ENCODE measurements at places on chromosomes 2 and 18.
A peak's percentile ranks its signal among the peaks of the same experiment; 100 is the strongest.

- DNase-seq, result no peak
Observed at GRCh38 chr2:20986024-20986939, 57.6 kb downstream of the APOB start.

DNA sequence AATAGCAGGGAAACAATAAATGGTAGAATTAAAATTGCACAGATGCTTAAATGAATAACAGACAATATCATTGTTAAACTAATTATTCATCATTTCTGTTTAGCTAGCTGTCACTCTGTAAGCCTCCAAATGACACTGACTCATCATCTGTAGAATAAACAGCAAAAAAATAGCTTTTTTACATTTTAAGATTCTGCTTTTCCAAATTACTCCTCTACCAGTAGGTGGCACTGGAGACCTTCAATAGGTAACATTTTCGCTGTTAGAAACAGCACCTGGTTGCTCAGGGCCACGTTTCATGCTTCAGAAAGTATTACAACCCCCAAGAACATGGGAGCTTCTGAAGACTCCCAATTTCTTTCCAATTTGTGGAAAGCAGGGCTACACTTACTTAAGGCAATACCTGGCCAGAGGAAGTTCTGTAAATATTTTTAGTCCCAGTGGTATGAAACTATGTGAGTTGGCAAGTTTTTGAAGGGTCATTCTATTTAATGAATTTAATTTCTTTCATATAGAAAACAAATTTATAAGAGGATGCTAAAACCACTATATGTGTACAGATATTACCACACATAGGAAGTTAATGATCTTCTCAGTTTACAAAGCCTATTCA lies 45.4 kb downstream of the TTN start:
- peak; percentile 67 for DNase-seq

- peak; percentile 9 for DNase-seq
Observed at GRCh38 chr2:85017411-85018048, 46.6 kb downstream of the KCMF1 start.

DNA sequence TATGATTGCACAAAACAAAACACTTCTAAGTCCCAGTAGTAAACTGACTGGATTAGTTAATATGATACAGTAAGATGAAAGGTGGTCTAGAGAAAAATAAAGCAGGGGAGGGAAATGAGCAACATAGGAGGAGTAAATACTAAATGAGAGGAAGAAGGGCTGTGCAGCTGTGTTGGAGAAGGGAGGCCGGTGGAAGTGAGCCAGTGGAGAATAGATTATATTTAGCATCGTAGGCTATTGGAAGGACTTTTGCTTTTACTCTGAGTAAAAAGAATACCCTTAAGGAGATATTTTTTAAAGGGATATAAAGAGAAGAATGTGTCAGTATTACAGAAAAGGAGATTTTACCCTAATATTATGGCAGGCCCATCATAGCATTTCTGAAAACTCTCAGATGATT lies 12.7 kb downstream of the WDR75 start:
- no peak for DNase-seq

- DNase-seq, result no peak
Observed at GRCh38 chr2:85276571-85277118, 51.1 kb downstream of the TGOLN2 start.

DNA sequence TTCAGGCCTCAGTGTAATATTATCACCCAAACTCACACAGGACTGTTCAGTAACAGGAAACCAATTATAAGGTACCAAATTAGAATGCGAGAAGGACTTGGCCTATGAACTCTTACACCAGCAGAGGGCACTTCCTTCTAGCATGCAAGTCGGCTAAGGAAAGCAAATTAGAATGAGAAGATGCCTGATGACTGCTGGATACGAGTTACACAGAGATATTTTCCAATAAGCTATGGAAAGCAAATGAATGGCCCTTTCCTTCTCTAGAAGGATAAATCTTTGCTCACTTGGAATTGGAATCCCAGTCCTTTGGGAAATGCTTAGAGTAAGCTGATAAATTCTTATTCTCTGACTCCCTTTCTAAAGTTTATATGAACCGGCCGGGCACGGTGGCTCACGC lies 109.8 kb downstream of the AP1S3 start:
- peak; percentile 81 for DNase-seq

- DNase-seq, result no peak
Observed at GRCh38 chr2:85799215-85799956, 45.6 kb downstream of the ATOH8 start.

GRCh38 chr2:20868377-20868776 lies 45.5 kb upstream of the LDAH start:
- DNase-seq, result peak; percentile 1

DNA sequence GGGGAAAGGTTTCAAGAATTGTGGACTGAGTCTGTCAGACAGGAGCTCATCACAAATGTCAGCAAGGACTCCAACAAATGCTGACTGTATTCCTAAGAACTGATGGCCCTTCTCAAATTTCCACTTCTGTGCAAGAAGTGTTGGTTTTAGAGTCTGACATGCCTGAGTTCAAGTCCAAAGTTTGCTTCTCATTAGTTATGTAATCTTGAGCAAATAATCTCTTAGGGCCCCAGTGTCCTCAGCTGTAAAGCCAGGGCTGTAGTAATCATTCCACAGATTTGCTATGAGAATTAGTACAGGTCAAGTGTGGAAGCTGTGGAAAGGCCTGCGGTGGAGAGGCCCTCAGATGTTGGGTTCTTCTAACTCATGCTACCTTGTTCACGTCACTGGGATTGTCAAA lies 23.9 kb downstream of the MEP1B start:
- no peak for DNase-seq

DNA sequence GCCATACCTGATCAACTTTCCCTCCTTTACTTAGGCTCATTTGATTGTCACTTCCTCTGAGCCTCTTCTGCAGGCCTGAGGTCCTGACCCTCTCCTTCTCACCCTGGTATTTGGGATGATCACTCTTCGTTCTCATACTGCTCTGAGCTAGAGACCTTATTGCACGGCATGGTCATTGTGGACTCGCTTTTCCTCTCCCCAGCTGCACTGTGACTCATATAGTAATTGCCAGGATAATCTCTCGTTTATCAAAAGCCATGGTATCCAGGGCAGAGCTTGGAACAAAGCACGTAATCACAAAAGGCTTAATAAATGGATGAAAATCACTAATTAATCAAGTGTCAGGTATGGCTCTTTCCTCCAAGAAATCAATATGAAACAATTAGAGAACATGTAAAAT lies 40.9 kb upstream of the TRIB2 start:
- DNase-seq, result no peak

DNA sequence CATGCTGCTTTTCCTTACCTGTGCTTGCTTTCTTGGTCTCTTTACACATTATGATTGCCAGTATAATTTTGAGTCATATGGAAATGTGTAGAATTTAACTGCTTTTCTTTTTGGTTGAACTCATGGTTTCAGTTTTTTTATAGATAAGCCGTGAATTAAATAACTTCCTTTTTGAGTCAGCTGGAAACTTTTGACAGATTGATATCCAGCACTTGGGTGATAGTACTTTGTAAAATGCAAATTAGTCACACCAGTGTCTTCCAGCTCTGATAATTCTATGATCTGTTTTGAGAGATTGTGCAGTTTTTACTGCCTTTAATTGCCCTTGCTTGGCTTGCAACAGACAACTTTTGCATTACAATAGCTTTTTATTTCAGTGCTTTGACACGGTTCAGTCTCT lies 86.4 kb downstream of the NCOA1 start:
- peak; percentile 22 for DNase-seq

GRCh38 chr18:79329786-79330185 lies 65.9 kb upstream of the NFATC1 start:
- DNase-seq, result no peak

DNA sequence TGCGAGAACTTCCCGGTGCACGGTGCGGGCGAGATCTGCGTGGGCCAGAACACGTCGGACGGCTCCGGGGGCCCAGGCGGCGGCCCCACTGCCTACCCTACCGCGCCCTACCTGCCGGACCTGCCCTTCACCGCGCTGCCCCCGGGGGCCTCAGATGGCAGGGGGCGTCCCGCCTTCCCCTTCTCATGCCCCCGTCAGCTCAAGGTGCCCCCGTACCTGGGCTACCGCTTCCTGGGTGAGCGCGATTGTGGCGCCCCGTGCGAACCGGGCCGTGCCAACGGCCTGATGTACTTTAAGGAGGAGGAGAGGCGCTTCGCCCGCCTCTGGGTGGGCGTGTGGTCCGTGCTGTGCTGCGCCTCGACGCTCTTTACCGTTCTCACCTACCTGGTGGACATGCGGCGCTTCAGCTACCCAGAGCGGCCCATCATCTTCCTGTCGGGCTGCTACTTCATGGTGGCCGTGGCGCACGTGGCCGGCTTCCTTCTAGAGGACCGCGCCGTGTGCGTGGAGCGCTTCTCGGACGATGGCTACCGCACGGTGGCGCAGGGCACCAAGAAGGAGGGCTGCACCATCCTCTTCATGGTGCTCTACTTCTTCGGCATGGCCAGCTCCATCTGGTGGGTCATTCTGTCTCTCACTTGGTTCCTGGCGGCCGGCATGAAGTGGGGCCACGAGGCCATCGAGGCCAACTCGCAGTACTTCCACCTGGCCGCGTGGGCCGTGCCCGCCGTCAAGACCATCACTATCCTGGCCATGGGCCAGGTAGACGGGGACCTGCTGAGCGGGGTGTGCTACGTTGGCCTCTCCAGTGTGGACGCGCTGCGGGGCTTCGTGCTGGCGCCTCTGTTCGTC lies 1.7 kb downstream of the FZD7 start:
- no peak for DNase-seq

GRCh38 chr2:43341959-43342757 lies 115.8 kb upstream of the ZFP36L2 start:
- DNase-seq, result no peak

GRCh38 chr18:67805261-67805660 lies 288.7 kb upstream of the DSEL start:
- no peak for DNase-seq

- no peak for DNase-seq
Observed at GRCh38 chr18:43501099-43501498, 223.8 kb upstream of the SYT4 start.

GRCh38 chr2:8680822-8681760 lies 765 bp upstream of the ID2 start:
- peak; percentile 88 for DNase-seq

DNA sequence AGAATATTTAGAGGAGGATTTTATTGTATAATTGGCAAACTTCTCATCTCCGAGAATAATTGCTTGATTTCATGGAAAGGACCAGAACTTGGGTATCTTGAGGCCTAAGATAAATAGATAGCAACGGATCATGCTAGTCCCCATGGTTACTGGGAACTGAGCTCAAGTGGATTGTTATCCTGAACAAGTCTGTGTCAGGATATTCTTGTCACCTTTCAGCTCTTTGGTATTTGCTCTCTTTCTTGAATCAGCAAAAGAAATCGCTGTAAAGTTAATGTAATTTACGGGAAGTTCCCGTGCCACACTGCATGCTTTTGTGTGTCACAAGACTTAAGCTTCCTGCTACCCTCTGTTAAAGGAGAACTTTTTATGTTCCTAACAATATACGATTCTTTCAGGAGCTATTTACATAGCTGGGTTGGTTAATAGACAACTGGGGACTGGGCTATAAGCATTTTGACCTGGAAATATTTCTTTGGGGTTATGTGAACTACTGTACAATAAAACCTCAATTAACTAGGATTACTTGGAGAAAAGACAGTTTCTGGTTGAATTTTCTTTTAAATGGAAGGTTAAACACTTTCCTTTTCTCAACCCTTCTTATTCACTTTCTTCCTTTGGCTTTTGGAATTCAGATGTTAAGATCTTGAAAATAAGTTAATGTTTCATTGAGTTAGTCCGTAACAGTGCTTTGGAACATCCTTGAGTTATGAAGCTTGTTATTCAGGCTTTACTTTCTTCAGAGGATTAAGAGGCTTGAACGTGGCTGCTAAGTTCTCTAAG lies 151.2 kb downstream of the FMNL2 start:
- no peak for DNase-seq

DNA sequence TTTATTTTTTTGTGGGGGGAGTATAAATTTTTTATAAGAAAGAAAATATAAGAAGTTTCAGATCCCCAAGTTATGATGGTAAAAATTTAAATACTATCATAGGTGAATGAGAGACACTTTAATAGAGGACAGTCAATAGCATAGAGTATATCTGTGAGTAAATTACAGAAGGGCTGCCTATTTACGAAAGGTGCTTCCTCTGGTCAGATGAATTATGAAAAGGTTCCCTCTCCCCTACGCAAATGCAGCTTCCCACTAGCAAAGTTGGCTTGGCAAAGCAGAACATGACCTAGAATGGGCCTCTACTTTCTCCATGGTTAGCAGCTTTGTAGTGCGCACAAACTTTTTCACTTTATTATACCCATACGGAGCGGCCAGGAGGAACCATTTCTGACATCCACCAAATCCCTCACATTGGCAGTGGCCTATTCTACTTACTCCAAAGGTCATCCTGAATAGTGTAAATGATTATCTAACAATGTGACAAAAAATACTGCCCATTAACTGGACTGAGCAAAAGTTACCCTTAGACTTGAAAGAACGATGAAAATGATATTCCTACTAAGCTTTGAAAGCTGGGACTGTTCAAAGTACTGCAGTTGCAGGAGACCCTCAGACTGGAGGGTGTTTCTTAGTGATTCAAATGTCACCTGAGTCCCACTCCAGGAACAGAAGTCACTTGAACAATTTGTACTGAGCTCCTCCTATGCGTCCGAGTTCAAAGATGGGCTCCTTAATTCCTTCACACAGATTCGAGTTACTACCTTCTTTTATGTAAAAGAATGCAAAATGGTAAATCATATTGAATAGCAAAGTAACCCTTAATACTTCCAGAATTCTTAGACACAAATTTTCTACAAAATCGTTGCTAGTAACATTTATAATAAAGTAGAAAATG lies 148.5 kb downstream of the NOL4 start:
- DNase-seq, result no peak

DNA sequence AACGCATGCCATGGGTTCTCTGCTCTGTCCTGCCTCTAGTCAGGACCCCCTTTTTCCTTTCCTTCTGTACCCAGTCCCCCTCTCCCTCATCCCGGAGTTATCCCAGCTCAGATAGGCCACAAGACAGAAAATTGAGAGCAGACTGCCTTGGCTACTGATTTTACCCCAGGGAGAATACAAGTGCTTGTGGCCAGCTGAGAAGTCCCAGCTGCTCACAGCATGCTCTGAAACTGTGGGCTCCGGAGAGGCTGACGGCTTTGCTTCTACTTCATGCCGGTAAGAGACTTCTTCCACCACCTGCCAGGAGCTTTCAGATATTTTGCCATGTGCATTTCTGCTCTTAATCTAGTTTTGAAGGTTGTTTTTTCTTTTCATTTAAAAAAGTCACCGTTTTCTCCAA lies 20.0 kb upstream of the SIX2 start:
- DNase-seq, result no peak

GRCh38 chr2:68167186-68167585 lies 9.5 kb downstream of the PNO1 start:
- DNase-seq, result no peak

DNA sequence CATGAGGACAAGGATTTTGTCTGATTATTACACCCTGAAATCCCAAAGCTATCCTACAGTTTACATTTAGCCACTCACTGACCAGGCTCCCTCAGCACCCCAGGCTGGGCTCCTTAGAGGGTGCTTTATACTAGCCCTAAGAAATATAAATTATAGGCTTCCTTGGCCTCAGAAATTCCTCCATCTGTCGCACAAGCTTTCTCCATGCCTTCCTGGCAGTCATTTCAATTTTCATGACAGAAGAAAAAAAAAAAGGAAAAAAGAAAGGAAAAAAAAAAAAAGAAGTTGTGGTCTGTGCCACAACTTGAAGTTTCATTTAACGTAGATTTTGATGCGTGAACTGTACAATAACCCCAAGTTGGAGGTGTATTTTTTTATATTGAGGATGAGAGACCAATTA lies 719.5 kb downstream of the BCL11A start:
- no peak for DNase-seq
